Stimulated activated CD4-positive, alpha-beta T cell treated with anti-CD3 and anti-CD28 coated beads, TNF-alpha, amount 100 ng/mL, for 48 hours (primary cell): ENCODE measurements at places on chromosomes 11 and 22.

DNA sequence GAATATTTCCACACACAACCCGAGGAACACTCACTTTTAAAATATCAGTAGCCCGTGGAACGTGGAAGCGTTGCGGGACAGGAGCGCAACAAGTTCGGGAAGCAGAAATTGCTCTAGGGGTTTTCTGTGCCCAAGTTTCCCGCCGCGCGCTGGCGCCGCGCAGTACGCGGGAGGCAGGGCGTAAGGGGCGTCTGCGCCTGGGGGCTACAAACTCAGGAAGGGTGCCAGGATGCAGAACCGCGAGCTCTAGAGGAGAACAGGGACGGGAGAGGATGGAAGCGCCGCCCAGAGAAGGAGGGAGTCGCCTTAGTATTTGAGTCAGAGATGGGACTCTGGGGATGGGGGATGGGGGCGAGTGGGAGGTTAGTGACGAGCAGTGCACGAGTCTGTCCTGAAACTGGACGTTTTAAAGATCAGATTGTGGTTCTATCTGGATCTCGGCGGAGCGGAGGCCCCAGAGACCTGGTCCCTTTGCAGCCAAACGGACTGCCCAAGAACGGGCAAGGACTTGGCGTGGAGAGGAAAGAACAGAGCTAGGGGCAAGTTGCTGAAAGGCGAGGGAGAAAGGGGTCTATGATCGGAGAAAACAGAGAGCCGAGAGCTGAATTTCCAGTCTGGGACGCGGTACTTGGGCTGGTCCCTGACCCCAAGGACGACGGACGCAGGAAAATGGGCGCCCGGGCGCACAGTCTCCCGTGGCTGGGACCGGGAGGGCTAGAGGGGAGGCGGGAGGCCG, 4.7 kb downstream of the BSX start:
- no peak for DNase-seq

- DNase-seq: no peak
Measured at GRCh38 chr11:35187996-35188395, 49.0 kb downstream of the CD44 start.

- DNase-seq: no peak
Measured at GRCh38 chr11:129239207-129239606, 47.1 kb upstream of the ARHGAP32 start.

- DNase-seq: no peak
Measured at GRCh38 chr22:31439808-31440207, 40.4 kb downstream of the DRG1 start.

- no peak for DNase-seq
Measured at GRCh38 chr22:42969348-42969975, 45.5 kb downstream of the PACSIN2 start.

GRCh38 chr22:39727541-39727940, 157.0 kb downstream of the CACNA1I start:
- no peak for DNase-seq

GRCh38 chr22:42841444-42841843, 15.6 kb downstream of the ARFGAP3 start:
- no peak for DNase-seq

- DNase-seq: no peak
Measured at GRCh38 chr22:32341122-32341740, 16.4 kb upstream of the RFPL3 start.

DNA sequence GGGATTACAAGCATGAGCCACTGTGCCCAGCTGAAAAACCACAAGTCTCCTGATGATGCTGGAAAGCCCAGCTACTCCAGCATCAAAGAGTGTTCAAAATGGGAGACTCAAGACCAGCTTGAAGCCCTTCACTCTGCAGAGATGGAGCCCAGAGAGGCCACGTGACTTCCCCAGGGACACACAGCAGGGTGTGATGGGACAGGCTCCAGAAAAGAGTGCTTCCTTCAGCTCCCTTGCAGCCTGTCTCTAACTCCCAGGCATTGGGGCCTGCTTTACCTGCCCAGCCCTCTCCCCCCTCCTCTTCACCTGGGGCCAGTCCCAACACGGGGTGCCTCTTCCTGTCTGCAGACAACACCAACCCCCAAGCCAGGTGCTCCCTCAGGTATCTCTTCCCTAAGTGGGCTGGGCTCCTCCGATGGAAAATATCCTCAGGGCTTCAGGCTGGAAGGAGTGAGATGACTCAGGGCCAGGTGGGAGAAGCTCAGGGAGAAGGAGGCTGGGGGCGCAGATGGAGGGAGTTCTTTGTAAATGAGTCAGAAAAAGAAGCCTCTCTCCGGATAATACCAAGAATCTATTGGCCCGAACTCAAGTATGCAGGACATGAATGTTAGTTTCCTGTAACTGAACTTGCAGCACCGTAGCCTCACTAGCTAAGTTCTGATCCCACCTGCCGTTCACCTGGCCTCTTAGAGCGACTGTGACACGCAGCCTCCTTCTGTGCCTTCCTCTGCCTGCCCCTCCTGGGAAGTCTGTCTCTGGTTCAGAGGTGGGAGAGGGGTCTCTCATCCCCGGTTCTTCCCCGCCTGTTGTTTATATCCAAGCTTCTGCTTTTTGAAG, 326.6 kb downstream of the MN1 start:
- DNase-seq: no peak

GRCh38 chr11:123338266-123338800, 91.7 kb upstream of the GRAMD1B start:
- DNase-seq: no peak

DNA sequence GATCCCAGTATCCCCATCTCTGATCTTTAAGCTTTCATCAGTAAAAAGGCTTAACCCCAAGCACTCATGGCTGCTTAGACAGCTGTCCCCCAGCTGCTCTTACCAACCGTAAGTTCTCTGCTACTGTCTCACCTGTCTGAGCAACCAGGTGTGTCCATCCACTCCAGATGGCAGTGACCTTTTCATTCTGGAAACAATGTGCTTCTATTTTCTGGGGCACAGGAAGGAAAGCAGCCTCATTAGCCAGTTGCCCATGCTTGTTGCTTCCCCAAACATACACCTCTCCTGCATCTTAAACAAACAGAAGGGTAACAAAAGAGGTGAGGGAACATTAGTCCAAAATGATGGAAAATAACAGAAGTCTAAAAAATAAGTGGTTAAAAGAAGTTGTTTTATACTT, 24.4 kb downstream of the SERGEF start:
- no peak for DNase-seq

GRCh38 chr11:121886005-121886734, 229.8 kb downstream of the BLID start:
- DNase-seq: no peak

DNA sequence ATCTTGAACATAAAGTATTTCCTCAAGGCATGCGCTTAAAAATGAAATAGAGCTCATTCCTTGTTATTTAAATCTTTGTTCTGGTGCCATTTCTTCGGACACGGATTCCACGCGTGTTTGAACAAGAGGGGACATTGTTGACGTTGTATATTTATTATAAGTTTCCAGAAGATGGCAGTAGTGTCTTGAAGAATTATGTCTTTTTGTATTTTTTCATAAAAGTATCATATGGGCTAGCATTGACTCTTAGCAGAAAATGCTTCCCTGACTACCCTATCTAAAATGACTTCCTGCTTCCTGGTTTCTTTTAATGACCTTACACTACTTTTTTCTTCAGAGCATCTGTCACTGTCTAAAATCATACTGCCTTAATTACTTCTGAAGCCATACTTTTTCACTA, 20.4 kb downstream of the BIRC2 start:
- DNase-seq: no peak

DNA sequence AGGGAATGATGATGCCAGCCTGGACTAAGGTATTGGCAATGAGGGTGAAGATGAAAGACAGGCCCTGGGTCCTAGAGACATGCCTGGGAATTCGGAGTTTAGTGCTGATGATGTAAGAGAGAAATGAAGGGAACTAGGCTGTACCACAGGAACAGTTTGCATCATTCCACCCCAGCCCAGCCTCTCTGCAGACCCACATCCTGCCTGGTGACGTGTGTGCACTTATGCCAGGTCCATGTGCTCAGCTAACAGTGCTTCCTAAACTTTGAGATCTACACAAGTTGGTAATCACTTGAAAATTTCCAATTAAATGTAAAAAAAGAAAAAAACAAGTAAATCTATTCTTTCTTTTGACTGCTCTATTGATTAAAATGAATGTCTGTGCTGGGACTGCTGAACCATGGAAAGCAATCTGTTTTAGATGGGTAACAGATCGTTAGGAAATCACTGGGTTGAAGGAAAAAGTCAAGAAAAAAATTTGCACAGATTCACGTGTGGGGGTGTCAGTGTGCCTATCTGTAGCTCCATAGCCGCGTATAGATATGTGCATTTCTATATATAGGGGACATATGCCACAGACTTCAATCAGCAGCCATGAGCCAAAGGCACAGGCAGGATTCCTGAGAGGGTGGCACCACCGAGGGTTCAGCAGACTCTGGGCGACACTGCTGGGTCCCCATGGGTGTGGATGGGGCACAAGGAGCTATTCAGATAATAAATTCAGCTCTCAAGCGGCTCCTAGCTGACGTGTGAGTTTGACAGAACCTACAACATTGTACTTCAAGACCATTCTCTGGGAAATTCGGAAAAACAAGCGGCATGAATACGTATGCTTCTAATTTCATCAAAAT, 131.1 kb upstream of the OPCML start:
- no peak for DNase-seq

DNA sequence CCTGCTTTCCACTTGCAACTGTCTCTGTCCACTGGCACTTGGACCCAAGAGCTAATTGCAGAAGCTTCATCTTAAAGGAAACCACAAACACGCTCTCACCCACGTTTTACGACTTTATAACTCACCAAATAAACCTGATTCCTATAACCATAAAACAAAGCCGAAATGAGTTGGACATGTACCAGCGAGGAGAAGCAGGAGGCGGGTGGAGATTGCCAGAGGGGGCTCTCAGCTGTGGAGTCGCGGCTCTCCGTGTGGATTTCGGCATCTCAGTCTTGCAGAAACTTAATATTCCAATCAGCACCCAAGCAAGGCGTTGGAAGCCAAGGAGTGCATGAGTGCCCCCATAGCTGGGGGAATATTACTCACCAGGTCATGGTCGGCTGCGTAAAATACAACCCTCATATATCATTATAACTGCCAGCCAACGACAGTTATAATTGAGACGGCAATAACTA, 483.6 kb downstream of the MN1 start:
- no peak for DNase-seq

DNA sequence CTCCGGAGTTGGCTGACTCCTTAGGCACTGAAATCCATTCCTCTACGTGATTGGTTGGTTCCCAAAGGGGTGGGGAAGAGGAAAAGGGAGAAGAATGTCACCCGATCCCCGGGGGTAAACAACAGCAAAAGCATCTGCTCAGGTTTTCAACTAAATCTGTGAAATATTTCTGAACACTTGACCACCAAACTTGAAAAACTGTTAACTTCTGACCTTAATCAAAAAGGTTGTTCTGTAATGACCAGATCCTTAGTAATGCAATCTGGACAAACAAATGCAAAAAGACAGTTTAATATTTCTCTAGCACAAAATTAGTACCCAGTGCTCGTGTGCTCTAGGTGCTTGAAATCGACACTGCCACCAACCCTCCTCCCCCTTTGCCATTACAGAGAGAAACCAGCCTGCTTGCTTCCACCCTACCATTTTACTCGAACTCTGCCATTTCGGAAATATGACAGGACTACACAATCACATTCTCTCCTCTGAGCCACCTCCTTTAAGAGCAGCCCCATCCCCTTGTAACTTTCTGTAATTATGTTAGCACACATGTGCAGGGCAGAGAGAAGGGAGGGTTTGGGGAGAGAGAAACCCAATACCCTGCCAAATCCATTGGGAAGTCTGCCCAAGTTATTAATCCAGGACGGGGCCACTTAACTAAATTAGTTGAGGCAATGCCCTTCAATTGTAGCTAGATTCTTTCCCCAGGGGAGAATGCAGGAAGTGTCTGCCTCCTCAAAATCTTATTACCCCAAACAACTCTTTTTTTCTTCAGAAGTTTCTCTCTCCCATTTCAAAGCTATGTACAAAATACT, 113.8 kb downstream of the RBFOX2 start:
- DNase-seq: no peak

- DNase-seq: no peak
Measured at GRCh38 chr11:12239804-12240371, 129.5 kb downstream of the MICAL2 start.
